ENCODE measurements at places on chromosomes 13 and 19.

DNA sequence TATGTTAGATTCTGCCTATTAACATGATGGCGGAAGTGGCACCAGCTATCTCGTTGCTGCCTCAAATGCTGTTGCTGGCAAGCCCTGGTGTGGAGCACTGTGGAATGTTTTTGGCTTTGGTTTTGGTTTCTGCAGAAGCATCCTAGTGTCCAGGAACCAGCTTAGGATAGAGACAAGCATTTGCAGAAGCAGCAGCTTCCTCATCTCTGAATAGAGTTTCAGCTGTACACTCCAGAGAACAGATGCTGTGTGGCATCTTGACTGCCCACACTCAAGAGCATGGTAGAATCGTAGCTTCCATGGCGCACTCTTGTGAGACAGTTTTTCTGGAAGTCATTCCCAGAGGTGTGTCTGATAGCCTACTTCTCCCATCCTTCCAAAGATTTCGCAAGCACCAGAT, 145.3 kb upstream of the RXFP2 start:
- no peak for DNase-seq

GRCh38 chr19:29006057-29006735, 206.8 kb downstream of the UQCRFS1 start:
- DNase-seq: no peak

GRCh38 chr13:98175823-98176222, 1.2 kb downstream of the RNF113B start:
- DNase-seq: peak; percentile 34

DNA sequence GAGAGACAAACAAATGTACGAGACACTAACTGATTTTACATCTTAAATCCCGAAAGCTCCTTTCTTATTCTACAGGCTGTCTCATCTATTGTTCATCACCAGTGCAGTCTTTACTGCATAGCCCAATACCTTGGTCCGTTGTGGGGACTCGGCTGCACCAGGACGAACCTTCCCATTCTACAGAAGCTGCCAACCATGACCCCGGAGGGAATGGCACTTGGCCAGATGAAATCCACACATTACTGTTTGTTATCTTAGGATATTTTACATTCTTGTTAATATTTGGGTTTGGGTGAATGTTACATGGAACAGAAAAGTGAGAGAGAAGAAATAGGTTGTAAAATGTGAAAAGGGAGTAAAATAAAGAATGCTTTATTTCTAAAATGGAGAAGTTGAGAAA, 195.1 kb downstream of the RFC3 start:
- DNase-seq: no peak

GRCh38 chr13:33106656-33107360, 90.6 kb downstream of the KL start:
- DNase-seq: no peak

Data from fibroblast of lung (primary cell).